ENCODE measurements at places on chromosomes 11 and 22.
A peak's percentile ranks its signal among the peaks of the same experiment; 100 is the strongest.

DNA sequence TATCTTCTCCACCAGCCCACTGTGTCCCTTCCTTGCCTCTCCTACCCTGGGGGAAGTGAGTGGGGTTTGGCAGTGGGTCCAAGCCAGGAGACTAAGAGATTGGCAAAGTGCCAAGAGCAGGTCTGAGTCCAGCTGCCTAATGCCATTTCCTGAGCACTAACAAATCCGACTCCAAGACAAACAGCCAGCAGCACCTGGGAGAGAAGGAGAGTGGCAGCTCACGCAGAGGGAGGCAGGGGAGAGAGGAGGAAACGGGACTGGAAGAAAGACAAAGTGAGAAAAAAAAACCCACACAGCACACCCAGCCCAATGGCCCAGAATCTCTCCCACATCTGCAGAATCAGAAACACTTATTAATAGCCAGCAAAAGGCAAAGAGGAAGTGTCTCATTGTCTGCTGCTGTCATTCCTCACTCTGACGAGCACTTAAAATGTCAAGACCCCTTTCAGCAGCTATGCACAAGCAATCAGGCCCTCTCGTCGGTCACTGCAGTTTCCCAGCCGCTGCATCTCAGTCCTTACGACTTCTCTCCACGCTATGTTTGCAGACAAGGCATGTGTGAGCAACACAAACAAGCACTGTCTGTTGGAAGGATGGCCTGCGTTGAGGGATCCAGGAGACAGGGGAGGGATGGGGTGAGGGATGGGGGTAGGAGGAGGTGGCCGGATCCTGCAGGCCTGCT lies 558.4 kb upstream of the CADM1 start:
- no peak for DNase-seq

DNA sequence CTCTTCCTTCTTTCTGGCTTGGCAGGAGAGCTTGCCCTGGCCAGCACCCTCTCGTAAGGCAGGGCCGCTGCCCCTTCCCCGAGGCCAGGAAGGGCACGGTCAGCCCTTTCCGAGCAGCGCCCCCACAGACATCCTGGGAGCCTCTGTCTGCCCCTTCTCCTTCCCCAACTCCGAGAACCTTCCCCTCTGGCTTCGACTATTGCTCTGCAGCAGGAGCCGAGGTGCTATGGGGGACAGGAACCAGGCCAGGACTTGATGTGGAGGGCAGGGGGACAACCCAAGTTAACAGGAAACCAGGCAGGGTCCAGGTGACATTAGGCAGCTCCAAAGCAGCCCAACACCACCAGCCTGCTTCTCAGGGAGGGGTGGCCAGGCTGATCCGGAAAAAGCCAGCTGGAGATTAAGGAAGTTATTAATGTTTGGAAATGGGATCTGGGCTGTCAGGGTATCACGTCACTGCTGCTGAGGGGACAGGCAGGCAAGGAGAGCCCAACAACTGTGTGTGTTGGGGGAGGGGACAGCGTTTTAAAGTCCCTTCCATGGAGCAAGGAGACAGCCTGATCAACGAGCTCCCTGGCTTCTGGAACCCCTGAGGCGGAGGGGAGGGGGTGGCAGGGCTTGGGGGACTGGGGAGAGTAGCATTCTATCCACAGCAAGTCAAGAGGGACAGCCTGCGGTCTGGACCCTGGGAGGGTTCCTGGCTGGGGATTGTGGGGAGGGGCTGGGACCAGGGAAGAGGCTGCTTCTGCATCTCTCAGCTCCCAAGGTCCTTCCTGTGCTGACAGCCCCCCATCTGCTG lies 27.3 kb downstream of the SYT7 start:
- DNase-seq: no peak

DNA sequence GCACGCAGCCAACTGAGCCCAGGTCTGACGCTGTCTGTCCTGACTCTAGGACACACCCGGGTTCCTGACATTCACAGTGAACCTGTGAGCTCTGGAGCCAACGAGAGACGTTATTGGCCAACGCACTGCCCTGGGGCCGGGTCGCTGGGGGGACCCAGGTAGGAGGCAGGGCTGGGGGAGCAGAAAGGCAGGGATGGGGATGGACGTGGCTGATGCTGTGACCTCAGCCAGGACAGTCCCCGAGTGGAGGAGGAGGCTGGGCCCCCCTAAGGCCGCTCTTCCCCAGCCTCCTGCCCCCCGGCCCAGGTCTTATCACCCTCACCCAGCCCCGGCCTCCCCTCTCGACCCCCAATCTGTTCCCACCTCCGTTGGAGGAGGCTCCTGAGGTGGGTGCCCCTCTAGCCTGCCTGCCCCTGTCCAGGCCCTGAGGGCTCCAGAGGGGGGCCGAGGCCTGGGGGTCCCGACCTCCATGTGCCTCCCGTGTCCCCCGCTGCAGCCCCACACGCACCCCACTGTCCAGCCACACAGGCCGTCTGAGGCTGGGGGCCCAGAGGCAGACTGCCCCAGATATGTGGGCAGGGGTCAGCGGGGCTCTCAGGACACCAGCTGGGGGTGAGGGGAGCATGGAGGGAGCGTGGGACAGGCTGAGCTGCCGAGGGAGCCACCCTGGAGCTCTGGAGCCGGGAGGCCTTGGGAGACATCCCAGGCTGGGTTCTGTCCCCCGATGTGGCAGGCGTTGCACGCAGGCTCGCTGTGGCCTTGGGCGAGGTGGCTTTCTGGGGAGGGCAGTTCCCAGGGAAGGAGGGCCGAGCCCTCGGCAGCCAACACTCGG lies 29.2 kb upstream of the MUC5AC start:
- DNase-seq: no peak

GRCh38 chr22:39205344-39206021 lies 39.3 kb downstream of the PDGFB start:
- no peak for DNase-seq

GRCh38 chr22:30294066-30294465 lies 4.8 kb upstream of the CASTOR1 start:
- DNase-seq: no peak

GRCh38 chr11:63274776-63275175 lies 31.4 kb upstream of the SLC22A25 start:
- DNase-seq: no peak

DNA sequence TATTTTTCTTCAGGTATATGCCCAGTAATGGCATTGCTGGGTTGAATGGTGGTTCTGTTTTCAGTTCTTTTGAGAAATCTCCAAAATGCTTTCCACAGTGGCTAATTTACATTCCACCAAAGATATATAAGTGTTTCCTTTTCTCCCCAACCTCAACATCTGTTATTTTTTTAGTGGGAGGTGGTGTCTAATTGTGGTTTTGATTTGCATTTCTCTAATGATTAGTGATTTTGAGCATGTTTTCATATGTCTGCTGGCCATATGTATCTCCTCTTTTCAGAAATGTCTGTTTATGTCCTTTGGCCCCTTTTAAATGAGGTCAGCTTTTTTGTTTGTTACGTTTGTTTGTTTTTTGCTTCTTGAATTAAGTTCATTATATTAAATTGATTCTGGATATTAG lies 760.2 kb downstream of the KCNA4 start:
- DNase-seq: no peak

- DNase-seq: no peak
Measured at GRCh38 chr11:124878759-124879492, 13.7 kb downstream of the ROBO3 start.

DNA sequence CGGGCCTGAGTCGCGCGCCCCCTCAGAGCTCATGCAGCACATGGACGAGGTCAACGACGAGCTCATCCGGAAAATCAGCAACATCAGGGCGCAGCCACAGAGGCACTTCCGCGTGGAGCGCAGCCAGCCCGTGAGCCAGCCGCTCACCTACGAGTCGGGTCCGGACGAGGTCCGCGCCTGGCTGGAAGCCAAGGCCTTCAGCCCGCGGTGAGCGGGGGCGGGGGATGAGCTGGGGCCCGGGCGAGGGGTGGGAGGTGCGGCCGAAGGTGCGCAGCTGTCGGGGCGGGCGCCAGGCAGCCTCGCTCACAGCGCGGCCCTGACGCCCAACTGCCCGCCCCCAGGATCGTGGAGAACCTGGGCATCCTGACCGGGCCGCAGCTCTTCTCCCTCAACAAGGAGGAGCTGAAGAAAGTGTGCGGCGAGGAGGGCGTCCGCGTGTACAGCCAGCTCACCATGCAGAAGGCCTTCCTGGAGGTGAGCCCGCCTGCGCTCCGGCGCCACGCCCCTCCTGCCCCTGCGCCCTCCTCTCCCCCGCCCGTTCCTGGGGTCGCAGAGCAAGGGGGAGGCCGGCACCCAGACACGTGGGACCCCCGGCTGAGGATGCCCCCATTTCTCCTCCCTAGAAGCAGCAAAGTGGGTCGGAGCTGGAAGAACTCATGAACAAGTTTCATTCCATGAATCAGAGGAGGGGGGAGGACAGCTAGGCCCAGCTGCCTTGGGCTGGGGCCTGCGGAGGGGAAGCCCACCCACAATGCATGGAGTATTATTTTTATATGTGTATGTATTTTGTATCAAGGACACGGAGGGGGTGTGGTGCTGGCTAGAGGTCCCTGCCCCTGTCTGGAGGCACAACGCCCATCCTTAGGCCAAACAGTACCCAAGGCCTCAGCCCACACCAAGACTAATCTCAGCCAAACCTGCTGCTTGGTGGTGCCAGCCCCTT lies 20.5 kb downstream of the EPS8L2 start:
- no peak for DNase-seq

GRCh38 chr11:73950869-73951710 lies at the start of gene DNAJB13:
Gene DNAJB13 (plus strand): TSS chr11:73951026. CDS start chr11:73951070, 44 bp downstream.
- no peak for DNase-seq

DNA sequence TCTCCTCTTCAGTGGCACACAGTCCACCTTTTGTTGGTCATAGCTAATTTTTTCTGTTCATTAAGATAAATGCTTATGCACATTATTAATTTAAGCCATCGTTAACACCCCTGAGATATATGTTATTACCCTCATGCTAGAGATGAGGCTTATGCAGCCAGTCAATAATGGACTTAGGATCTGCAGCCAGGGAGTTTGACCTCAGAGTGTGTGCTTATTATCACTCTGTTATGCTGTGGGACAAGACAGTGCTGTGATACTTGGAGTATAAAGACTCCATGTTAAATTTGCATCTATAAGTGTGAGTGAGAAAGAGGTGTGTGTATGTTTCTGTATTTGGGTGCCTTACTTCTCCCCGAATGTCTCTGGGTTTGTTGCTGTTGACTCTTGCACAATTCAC lies 969.3 kb downstream of the OPCML start:
- DNase-seq: no peak

GRCh38 chr11:18752502-18752901 lies 26.5 kb upstream of the IGSF22 start:
- DNase-seq: peak; percentile 53

GRCh38 chr22:43009444-43009843 lies 5.5 kb downstream of the PACSIN2 start:
- no peak for DNase-seq

DNA sequence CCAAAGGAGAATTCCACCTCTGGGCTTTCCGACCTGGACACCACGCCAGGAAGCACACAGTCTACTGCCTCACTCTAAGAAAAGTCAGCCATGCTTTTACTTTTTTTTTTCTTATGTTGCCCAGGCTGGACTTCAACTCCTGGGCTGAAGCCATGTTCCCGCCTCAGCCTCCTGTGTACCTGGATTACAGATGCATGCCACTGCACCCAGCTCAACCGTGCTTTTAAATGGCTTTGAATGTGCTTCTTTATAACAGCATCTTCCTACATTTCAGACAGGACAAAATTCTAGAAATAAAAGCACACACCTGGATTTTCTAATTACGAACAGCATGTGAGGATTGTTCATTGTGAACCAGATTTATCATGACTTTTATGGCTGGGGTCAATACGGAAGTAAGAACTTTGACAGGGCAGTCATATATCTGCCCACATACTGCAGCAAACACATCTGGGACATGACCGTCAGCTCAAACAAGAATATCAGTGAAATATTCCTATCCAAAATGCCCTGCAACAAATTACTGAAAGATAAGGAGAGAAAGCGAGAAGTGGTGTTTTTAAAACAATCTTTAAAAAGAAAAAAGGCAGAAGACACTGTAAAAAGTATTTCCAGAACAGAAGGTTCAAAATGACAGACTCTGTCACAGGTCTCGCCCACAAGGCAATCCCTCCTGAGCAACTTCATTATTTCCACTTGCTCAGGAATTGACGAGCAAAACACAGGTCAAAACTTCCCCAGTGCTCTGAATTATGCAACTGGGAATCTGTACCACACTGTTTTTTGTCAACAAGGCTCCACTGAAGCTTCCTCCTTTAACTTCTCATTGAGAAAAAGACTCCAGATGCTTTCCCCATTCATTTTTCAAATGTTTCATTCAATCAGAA lies 42.1 kb downstream of the PACSIN2 start:
- DNase-seq: no peak

DNA sequence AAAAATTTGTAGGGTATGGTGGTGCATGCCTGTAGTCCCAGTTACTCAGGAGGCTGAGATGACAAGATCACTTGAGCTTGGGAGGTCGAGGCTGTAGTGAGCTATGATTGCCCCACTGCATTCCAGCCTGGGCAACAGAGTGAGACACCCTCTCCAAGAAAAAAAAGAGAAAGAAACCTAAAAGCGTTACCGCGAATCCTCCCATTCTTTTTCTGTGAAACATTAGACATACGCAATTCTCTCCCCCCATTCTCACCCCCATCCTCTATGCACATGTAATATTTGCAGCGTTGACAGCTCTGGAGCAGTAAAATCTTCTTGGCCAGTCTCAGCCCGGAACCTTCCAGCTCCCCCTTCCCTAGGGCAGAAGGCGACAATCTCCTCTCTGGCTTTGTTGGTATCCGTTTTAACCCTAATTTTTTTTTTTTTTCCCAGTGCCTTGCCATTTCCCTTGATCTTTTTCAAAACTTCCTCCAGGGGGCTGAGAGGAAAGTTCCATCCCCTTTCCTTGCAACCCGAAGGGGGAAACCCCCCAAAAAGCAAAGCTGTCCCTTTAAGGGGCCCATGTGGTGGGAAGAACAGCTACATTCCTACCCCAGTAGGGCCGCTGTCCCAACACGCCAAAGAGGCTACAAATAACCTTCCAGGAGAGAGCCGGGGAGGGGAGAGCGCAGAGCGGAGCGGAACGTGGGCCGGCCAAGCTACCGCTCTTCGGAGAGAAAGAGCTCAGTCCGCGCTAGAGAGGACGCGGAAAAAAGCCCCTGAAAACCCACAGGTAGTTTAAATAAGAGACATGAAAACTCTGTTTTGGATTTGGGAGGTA lies 1.9 kb downstream of the LRP4 start:
- peak; percentile 33 for DNase-seq

DNA sequence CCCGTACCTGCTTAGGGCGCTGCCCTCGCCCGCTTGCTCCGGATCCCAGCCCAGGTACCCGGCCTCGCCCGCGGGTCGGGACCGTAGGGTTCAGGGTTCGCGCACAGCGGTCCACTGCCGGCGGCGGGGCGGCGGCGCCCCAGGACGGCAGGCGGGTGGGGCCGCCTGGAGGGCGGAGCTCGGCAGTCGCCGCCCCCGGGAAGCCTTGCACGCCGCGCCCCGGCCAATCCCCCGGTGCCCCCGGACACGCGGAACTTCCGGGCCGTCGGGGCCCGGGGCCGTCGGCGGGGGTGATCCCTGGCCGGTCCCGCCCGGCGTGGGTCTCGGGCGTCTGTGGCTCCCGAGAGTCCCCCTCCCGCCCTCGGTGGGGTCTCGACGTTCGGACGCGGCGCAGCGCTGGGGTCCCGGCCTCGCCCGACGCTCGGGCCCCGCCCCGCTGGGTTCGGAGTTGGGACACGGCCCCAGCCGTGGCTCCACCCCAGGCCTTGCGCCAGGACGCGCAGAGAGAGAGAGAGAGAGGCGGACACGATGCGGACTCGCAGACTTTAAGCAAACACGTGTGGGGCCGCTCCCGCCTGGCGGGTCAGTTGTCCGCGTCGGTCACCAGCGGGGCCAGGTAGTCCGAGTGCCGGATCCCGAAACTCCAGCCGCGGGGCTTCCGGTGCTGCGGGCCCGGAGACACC lies at the start of gene TYMP:
Gene TYMP (minus strand): TSS at position 116 of the 683 bp plus-strand sequence. CDS start 303 bp downstream, outside the sequence.
- no peak for DNase-seq
